Right renal pelvis (tissue), 4 donors: ENCODE measurements at places on chromosomes 7 and 10.

GRCh38 chr10:121741248-121741792 is 143.1 kb upstream of the FGFR2 start:
- no peak for DNase-seq

- DNase-seq, result no peak
Observed at GRCh38 chr7:21746949-21747348, 198.8 kb downstream of the CDCA7L start.

GRCh38 chr7:140674899-140675701 is 2.4 kb downstream of the ADCK2 start:
- no peak for DNase-seq

GRCh38 chr7:37310327-37311080 is 138.2 kb downstream of the ELMO1 start:
- no peak for DNase-seq

GRCh38 chr7:22653951-22654350 is 73.0 kb upstream of the IL6 start:
- no peak for DNase-seq
